Stimulated activated CD4-positive, alpha-beta T cell treated with anti-CD3 and anti-CD28 coated beads, Interleukin-2, amount 100 ng/mL, for 24 hours (primary cell): ENCODE measurements at places on chromosomes 4 and X.

DNA sequence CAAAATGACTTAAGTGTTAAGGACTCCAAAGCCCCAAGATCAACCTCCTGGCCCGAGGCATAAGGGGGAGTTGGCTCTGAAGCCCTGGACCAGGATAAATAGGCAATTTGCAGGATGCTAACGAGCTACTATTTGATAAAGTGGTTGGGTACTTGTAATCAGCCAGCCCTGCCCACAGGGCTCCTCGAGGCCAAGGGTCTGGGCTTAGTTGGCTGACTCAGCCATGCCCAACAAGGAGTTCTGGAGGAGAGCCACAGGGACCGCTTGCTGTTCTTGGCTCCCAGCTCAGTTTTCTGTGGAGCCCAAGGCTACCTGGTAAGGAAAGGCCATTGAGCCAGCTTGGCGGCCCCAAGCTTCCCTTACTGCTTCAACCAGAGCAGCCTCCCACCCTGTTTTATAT lies 7.8 kb downstream of the HMGB3 start:
- no peak for DNase-seq

DNA sequence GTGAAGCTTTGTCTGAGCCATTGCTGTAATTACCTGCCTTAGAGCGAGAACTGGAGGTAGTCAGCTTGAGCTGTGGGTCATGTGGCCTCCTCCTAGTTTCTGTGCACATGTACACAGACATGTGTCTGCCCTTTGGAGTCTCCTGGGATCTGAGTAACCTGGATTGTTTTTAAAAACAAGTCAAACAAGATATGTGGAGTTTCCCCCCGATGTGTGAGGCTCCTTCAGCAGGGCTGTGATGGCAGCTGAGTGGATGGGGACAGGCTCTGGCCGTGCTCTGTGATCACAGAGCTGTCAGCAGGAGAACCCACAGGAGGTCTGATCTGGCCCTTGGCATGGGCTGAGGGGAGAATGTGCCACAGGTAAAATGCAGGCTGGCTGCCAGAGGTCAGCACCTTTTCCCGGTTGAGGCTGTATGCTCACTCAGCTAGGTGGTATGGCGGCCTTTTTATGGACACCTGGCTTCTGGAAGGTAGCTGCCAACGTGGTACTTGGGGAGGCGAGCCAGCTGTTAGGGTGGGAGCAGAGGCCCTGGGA lies 38.4 kb downstream of the NOP14 start:
- DNase-seq, result no peak

DNA sequence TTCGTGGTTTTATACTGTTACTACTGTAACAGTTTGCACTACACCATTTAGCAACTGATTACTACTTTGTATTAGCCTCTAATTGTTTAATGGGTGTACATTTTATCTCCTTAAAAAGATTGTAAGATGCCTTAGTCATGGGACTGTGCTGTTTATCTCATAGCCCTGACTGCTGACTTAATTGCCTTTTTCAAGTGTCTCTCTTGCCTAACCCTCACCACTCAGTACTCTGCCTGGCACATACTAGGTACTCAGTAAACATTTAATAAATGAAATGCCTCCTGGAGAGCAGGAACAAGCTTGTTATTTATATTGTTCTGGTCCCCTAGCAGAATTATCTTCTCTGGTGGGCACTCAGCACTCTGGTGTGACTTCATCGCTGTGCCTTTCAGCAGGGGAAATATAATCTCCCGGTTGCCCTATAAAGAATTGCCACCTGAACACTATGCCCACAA lies 1.7 kb upstream of the STIM2 start:
- no peak for DNase-seq

- DNase-seq, result no peak
These were observed 72.6 kb downstream of the TAF1 start for GRCh38 chrX:71438750-71439149.

DNA sequence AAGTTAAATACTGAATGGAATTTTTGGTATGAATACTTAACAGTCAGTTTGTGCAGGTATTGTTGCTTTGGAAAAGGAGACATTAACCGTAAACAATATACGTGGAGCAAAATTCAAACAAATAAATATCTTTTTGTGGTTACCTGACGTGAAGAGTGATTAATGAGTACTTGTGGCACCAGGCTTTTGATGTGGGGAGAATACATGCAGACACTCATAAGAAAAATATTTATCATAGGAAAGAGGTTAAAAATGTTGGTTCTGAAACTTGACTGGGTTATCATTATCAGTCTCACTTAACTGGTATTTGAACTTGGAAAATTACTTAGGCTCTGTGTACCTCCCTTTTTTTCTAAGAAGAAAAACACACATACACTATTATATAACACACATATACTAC lies 136.4 kb upstream of the NDST4 start:
- no peak for DNase-seq

DNA sequence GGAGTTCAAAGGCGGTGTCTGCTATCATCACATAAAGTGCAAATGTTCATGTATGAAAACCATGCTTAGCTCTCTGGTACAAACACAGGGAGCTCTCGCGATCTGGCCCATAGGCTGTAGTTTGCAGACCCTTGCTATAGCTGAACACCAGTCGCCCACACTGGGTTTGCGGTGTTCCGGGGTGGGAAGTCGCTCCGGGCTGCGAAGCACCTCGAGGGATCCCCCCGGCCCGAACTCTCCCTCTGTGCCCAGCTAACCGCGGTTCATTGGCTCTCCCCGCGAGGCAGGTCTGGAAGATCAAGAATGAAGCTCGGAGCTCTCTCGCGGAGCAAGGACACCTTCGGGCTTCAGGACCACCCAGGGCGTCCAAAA lies 341 bp upstream of the PRPS2 start:
- no peak for DNase-seq

DNA sequence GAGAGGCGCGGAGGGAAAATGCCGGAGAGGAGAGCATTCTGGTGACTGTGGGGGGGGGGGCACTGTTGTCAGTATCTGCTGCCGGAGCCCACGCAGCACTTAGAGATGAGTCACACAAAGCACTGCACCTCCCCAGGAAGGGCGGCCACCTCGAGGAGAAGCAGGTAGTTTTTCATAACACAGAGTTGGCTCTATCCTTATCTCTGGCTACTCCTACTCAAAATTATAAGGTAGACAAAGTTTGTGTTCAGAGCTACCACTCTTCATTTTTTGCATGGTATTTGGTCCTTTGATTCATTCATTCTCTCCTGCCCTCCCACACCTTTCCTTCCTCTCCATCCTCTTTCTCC lies 76.2 kb upstream of the SCOC start:
- no peak for DNase-seq

DNA sequence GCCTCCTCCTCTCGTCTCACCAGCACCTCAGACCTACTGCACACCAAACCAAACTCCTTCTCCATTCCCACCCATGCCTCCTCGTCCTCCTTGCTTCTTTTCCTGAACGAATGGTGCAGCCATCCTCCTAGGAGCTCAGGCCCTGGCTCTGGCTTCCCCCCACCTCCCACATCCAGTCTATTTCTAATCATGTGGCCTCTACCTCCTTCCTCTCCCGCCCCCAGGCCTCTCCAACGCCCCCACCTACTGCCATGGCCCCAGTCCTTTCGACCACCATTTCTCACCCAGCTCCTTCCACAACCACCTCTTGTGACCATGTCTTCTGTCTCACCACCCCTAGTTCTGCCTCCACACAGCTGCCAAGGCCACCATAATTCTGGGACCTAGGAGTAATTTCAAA lies 127.1 kb downstream of the PJA1 start:
- DNase-seq, result no peak

DNA sequence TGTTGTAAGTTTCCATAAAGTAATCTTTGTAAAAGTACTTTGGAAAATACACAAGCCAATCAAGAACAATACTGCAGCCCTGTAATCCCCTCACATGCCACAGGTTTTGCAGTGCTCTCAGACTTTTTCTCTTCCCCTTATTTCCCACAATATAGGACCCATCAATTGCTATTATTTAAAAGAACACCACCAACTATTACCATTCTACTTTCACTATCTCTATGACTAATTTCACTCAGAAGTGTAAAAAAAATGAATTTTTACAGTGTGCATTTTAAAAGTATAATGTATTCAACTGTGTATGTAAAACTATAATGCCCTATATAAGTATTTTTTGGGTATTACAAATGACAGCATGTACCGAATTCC lies 1.7 kb downstream of the ATP8A1 start:
- DNase-seq, result no peak

DNA sequence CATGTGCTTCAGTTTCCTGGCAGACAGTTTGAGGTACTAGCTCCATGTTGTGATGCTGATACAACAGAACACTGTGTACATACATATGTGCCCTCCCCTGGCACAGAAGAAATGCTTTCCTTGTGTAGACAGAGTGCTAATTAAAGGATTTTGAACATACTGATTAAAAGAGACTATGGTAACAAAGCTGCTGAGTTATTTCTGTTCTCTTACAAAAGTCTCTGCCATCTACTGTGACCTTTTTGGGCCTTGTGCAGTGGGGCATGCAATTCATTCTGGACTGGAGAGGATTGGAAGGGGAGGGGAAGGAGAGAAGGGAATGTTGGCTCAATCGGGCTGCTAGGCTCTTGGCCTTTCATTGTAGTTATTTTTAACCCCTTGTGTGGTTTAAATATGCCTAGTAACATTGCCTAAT lies 6.0 kb downstream of the PDLIM5 start:
- DNase-seq, result no peak

GRCh38 chr4:187865914-187866313 lies 129.7 kb upstream of the ZFP42 start:
- DNase-seq, result no peak

- no peak for DNase-seq
These were observed 14.5 kb downstream of the IQSEC2 start for GRCh38 chrX:53266914-53267313.

- no peak for DNase-seq
These were observed 7.9 kb downstream of the PPP1R3F start for GRCh38 chrX:49277535-49277830.

GRCh38 chrX:138484451-138484850 lies 227.1 kb downstream of the FGF13 start:
- no peak for DNase-seq

GRCh38 chr4:166662266-166662843 lies 571.9 kb downstream of the SPOCK3 start:
- no peak for DNase-seq

DNA sequence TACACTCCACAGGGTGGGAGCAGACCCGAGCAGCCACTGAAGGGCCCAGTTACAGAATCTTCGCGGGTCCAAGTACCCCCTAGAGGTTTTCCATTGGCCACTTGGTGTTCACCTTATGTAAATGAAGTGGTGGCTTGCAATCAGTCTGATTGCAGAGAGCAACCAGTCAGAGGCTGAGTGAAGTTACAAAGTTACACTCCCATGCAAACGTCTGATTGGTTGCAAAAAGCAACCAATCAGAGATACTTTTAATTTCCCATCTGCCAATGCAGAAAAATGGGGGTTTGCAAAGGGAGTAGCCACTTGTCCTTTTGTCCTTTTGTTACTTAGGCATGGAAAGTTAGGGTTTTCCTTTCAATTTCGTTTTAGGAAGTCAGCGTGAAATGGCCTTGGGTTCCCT lies 27.0 kb upstream of the NKAP start:
- DNase-seq, result no peak

DNA sequence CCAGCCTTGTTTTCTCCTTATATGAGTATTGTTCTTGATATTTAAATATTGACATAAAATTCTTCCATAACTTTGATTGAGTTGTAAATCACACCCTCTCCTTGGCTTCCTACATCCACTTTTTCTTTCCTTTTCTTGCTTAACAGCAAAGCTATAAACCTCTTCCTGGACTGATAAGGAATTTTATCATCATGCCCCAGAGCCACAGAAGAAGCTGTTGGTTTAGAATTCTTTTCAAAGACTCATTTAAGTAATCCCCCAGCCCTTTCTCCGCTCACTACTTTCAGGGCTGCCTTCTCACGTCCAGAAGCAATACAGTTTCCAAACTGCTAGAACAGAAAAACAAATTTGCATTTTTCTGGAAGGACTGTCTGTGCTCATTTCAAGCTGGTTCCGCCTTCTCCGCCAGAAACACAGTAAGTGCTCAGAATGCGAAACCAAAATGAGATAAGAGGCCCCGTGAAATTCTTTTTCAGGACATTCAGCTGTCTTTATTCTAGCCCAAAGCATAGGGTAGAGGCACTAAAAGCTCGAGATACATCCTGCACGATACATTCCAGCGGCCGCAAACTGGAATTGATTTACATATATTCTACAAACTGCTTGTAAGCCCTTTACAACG lies 849 bp downstream of the MID1 start:
- DNase-seq, result no peak

- no peak for DNase-seq
These were observed 433.6 kb downstream of the GASK1B start for GRCh38 chr4:157739242-157739641.

DNA sequence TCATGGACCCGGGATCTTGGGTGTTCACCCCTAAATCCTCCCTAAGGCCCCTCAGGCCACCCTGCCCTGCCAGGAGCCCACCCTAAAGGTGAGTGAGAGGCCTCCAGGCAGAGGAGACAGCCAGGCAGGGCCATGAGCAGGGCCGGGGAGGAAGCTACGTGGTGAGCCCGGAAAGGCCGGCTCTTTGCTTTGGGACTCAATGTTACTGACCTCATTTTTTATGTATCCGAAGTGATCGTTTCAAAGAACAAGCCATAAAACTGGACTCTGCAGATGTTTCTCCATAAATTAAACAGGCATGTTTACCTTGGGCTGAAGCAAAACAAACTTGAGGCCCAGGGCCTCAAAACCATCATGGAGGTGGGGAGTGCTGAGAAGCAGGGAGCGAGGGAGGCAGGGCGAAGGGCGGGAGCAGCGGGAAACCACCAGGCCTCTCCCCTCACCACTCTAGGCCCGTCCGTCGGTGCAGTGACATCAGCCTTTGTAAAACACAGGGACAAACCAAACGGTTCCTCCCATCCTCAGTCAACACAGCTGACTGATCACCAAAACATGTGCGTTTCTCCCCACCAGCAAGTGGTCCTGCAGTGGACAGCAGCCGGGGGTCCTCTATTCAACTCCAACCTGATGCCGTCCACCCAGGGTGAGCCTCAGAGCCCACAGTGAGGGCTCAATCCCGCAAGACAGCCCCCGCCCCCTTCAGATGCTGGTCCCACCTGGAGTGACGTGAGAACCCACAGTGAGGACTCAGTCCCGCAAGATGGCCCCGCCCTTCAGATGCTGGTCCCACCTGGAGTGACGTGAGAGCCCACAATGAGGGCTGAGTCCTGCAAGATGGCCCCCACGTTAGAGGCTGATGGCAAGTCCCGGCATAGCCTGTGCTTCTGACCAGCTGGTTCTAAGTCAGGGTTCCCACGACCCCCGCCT lies 102.9 kb upstream of the LRPAP1 start:
- DNase-seq, result no peak

GRCh38 chrX:108412783-108413182 lies 25.4 kb downstream of the COL4A6 start:
- no peak for DNase-seq

- no peak for DNase-seq
These were observed 36.2 kb downstream of the FAM241A start for GRCh38 chr4:112181358-112182000.

DNA sequence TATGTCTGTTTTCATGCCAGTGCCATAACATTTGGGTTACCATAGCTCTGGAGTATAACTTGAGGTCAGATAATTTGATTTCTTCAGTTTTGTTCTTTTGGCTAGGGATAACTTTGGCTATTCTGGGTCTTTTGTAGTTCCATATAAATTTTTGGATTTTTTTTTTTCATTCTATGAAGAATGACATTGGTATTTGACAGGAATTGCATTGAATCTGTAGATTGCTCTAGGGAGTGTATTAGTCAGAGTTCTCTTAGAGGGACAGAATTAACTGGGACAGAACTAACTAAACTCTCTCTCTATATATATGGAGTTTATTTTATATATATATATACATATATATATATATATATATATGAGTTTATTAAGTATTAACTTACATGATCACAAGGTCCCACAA lies 32.2 kb upstream of the SLIT2 start:
- DNase-seq, result no peak
